NCI-H524 treated with DMSO at 0.1 percent for 48 hours (cell line): ENCODE measurements at places on chromosomes 12 and 14.
A peak's percentile ranks its signal among the peaks of the same experiment; 100 is the strongest.

DNA sequence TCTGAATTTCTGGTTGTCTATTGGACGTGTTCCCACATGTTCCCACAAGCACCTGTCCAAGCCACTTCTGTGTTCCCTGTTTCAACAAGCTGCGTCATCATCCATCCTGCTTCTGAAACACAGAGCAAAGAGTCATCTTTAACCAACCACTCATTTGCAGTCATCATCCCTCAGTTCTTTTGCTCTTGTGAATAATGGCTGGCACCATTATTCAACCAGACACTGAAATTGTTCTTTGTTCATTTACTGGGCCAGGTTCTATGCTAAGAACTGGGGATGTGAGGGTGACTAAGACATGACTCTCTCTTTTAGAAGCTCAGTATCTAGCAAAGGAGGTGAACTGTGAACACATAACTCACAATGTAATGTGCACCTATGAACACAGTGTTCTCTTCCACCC is 40.7 kb upstream of the ANO4 start:
- DNase-seq: no peak

DNA sequence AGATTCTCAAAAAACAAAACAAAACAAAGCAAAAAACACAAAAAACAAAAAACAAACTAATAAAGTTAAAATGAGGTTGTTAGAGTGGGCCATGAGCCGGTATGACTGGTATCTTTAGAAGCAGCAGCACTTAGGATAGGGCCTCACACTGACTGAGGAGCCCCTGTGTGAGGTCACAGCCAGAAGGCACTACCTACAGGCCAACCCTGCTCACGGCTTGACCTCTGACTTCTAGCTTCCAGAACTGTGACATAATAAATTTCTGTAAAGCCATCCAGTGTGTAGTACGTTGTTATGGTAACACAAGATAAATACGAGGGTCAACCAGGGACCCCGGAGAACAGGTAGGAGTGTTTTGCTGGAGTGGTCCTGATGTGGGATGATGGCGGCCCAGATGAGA is 629.6 kb downstream of the VRK1 start:
- DNase-seq: no peak

DNA sequence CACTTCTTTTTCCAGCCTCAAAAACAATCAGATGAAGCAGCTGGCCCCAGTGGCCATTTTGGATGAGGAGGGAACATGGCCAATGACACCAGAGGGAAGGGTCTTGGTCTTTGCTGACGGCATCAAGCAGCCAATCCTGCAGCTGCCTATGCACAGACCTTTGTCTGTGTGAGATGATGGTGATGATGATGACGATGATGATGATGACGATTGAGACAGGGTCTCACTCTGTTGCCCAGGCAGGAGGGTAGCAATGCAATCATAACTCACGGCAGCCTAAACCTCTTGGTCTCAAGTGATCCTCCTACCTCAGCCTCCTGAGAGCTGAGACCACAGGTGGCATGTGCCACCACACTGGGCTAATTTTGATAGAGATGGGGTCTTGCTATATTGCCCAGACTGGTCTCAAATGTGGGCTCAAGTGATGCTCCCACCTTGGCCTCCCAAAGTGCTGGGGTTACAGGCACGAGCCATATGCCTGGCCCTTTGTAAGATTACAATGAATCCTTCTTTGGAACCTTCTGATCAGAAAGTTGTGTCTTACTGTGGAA is 26.5 kb upstream of the NCOR2 start:
- no peak for DNase-seq

DNA sequence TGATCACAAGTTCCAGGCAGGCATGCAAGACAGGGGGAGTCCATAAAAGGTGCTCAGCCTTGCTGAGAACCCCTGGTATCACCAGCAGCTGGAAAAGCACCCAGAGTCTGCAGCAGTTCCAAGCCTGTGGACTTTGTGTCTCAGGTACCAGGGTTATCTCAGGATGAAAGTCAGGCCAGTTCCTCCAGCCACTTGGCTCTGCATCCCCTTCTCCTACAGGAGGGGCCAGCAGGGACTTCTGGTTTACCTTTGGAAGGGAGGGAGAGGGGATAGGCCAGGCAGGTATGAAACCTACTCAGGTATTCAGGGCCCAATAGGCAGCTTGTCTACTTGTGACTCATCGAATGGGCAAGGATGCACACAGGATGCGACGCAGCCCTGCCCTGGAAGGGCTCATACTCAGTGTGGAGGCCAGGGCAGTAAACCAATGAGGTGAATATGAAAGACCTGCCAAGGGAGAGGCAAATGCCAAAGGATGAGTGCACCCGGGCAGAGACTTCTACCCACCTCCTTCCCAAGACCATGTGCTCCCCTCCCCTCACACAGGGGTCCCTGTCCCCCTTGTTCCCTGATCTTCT is 148.2 kb downstream of the SLC38A6 start:
- DNase-seq: no peak

GRCh38 chr12:34397591-34398365 is 375.5 kb downstream of the ALG10 start:
- DNase-seq: no peak

GRCh38 chr12:118690506-118690905 is 290.8 kb upstream of the SRRM4 start:
- no peak for DNase-seq

GRCh38 chr12:50610171-50610570 is 105.4 kb downstream of the DIP2B start:
- DNase-seq: no peak

- DNase-seq: no peak
These were observed 8.7 kb upstream of the DDX47 start for GRCh38 chr12:12804432-12804886.

DNA sequence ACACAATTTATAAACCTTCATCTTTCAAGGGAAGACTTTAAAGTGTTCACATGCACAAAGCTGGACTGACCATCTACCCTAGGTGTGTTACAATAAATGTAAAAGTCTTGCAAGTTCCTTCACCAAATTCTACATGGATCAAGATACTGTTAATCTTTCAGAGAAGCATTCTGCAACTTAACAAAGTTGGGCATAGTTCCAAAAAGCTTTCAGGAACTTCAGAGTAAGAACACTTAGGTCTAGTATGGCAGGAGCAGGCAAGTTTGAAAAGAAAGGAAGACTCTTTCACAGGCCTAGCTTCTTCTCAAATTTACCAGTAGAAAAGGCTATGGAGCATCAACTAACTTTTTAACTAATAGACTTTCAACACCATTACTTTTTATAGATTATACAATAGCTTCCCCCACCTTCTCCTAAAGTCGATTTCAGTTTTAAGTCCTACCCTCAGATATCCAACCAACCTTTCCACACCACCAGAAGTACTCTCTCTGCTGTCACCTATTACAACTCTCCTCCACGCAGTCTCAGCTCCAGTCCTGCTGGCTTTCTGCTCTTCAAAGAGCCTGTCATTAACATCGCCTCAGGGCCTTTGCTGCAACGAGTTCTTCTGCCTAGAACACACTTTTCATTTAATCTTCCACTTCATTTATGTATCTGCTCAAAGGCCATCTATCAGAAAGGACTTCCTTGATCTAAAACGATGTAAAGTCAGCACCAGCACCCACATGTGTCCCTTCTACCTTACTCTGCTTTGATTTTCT is 333.9 kb downstream of the CEP128 start:
- no peak for DNase-seq

DNA sequence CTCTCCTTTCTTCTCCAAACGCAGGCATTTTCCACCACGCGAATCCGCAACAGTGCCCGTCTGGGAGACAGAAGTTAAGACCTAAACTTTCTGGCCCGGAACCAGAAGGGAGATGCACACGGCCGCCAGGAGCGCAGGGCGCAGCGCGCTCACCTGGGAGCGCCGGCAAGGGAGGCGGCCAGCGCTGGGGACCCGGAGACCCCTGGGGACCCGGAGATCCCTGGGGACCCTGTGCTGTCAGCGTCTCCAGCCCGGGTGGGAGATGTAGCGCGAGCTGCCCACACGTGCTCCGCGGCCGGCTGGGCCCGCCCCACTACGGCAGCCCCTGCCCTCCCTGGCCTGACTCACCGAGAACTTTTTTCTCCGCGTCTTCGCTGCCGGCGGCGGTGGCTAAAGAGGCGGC is 620 bp downstream of the YBX3 start:
- no peak for DNase-seq

- DNase-seq: no peak
These were observed 703.4 kb downstream of the NRXN3 start for GRCh38 chr14:78873581-78873980.

- DNase-seq: no peak
These were observed 77.6 kb downstream of the MOK start for GRCh38 chr14:102227184-102227964.

DNA sequence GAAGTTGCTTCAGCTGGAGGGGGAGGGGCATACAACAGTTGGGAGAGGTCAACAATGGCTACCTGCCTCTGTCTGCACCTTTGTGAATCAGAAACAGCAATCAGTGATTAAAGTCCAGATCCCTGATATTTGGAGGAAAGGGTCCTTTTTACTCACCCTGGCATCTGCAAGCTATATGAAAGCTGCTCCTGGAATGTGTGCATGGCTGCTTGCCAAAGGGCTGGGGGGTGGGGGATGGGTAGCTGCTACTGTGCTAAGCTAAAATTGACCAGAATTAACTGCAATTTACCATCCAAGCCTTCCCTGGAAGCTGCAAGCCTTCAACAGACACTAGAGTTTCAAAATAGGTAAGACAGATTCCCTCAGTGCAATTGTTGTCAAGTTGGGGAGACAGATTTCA is 13.5 kb upstream of the GTF2A1 start:
- DNase-seq: no peak

DNA sequence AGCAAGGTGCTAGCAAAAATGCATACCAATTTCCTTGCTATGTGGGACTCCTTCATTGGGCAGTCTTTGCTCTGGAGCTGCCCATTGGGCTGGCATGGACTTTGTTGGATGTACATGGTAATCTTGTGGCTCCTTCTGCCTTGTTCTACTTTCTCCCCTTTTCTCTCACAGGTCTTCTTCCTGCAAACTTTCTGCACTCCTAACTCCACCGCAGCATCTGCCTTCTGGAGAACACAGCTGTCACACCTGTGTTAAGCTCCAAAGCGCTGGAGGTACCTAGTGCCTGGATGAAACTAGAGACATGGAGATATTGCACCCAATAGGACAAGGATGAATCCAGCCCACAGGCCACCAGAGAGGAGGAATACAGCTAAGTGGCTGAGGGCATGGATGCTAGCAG is 60.7 kb upstream of the CCND2 start:
- DNase-seq: no peak

DNA sequence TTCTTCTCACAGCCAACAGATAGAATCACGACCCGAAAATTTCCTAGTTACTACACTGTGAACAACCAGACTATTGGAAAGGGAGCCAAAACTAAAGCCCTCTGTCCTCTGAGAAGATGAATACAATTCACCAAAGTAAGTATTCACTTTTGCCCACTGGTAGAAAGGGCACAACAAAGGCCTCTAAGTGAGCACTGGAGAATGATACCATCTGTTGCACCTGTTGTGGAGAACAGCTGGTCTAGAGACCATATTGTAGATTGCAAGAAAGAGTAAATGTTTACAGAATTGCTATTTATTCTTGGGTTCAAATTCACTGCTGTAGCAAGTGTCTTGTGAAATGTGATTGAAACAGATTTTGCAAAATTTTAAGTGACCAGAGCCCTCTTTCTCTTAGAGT is 46.9 kb upstream of the ANO6 start:
- peak; percentile 8 for DNase-seq

DNA sequence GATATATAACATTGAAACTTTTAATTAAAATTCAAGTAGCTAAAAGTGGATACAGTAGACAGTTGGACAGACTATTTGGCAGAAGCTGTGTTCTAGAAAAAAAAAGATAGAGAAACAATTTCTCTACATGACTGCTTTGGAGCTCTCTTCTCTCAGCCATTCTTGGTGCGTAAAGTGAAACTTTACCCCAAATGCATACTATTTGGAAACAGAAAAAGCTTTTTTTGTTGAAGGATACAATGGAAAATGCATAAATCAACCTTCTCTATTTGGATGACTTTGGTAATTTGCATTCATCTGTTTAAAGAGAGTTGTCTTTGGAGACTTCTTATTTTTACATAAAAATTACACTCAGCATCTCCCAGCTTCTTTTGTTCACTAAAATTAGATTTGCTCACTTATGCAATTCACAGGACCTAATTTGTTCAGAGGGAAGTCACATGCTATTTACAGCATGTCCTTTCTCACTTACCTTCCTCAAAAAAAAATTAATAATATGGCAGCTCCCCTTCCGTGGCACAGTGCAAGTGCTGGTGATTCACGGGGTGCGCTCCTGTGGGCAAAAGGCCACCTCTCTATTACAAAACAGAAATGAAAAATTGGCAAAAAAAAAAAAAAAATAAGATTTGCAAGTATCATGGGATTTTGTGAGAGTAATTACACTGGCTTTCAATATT is 498.9 kb downstream of the RERGL start:
- DNase-seq: no peak

GRCh38 chr14:79375356-79375755 is 835.9 kb downstream of the DIO2 start:
- DNase-seq: no peak

GRCh38 chr14:93150227-93151208 is 34.2 kb downstream of the MOAP1 start:
- DNase-seq: no peak
